ENCODE measurements at places on chromosomes 4 and X.
A peak's percentile ranks its signal among the peaks of the same experiment; 100 is the strongest.

- no peak for DNase-seq
Measured at GRCh38 chr4:182267048-182267447, 23.8 kb downstream of the TENM3 start.

DNA sequence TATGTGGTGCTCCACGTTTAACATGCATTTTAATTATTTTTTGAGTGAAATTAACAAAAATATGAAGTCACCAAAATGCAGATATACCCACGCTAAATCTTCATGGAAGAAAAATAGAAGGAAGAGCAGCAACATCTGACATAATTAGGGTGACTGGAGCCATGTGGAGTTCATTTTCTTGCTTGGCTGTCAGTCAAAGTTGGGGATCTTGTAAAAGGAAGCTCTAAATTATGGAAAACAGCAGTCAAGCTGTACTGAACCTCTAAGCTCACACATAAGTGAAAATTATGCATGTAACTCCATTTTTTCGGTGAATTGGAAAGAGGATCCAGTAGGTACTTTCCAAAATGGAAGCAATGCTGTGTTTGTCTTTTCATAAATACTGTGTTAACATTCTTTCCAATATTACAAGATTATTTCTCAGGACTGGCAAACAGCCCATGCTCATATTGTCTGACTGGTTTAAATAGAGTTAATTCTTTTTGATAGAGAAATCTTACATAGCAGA lies 9.7 kb upstream of the PDGFC start:
- no peak for DNase-seq

DNA sequence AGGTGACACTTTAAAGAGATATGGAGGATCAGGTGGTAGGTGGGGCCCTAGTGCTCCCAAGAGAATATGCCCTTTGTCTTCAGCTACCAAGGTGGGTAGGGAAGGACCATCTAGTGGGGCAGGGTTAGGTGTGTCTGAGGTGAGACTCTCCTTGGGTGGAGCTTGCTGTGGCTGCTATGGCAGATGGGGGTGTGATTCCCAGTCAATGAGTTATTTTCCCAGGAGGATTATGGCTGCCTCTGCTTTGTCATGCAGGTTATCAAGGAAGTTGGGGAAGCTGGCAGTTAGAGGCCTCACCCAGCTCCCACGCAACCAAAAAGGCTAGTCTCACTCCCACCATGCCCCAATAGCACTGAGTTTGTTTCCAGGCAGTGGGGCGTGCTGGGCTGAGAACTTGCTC lies 18.0 kb upstream of the SPIN2A start:
- no peak for DNase-seq

- DNase-seq = no peak
Measured at GRCh38 chrX:73765776-73766430, 202.9 kb downstream of the CHIC1 start.

DNA sequence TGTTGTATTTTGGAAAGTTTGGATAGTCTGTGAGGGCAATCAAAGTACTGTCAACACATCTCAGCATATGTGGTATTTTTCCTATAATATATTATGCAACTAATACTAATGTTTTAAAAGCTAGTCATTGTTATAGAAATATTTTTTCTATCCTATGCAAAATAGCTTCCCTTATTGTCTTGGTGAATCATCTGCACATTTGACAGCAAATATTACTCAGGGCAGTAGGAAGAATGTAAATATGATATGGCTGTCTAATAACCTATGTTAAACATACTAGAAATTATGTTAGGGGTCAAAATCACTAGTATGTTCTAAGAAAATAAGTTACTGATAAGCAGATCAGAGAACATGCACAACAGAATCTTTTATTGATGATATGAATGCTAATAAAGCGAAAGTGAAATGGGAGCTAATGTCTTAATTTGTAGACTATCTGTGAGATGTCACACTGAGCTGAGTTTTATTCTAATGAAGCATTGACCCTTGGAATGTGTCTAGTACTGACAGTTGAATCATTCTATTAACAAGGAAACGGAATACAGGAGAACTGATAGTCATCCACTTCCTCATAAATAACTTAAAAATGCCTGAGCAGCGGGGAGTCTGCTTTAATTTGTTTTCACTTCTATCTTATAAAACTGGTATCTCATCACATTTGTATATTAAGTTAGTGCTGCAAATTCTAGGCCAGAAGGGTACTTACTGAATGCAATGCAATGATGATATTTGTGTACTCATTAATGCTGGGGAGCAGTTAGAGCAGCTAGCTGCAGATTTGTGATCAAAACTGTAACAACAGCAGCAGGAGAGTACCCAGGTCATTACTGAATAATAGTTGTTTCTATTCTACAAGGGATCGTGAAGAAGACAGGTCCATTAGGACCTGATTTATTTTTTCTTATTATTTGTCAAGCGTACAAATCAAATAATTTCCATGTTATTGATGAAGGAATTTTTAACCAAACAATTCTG lies 440.3 kb upstream of the AADAT start:
- DNase-seq = no peak

GRCh38 chrX:123581586-123581985 lies 151.3 kb downstream of the THOC2 start:
- DNase-seq = no peak

DNA sequence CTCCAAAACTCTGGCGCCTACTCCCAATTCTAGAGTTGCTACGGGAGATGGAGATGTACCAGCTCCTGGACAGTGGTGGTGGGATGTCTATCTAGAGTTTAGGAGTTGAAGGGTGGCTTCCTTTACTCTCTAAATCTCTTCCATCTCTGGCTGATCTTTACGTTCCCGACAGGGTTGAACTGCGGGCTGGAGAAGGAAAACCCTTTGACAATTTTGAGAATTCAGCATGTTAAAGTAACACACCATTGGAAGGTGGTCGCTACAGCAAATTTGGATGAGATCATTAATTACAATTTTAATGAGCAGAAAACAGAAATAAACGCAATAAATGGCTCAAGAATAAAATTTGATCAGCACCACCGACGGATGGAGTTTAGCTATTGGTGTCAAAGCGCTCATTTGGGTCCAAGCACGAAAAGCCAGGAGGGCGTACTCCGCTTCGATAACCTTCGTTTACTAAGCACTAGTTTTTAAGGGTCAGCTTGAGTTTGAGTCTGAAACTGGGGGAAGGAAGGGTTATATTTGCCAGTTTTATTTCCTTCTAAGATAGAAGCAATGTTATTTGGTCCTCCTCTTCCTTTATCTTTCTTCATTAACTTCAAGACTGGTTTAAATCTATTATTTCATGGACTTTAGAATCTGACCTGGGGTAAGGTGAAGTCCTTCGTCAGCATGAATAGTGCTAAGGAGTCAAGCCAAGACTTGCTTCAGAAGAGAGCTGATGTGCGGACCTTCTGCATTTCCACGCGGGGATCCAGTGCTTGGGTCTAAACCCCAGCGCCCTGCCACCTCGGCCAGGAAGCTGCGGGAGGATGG lies 1.5 kb upstream of the NKX6-1 start:
- DNase-seq = no peak

- DNase-seq = no peak
Measured at GRCh38 chr4:38671592-38671940, 7.6 kb downstream of the KLF3 start.

GRCh38 chrX:118271775-118272174 lies 74.1 kb upstream of the WDR44 start:
- no peak for DNase-seq

GRCh38 chr4:6474053-6474568 lies 1.7 kb upstream of the PPP2R2C start:
- DNase-seq = peak; percentile 67

GRCh38 chrX:44428989-44429627 lies 85.6 kb upstream of the EFHC2 start:
- DNase-seq = no peak

DNA sequence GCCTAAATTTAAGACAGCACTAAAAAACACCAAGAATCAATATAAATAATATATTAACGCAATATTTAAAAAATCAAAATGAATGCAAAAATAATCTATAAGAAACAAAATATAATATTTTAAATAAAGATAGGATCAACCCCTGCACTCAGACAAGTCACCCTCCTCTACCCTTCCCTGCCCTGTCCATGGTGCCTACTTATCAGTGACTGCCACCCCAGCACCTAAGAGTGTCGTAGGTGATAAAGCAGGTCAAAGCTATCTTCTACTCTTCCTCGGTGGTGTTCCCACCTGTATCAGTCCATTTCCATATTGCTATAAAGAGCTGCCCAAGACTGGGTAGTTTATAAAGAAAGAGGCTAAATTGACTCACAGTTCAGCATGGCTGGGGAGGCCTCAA lies 251.9 kb downstream of the STIM2 start:
- DNase-seq = no peak

- no peak for DNase-seq
Measured at GRCh38 chr4:181138116-181138515, 1105.1 kb upstream of the TENM3 start.

DNA sequence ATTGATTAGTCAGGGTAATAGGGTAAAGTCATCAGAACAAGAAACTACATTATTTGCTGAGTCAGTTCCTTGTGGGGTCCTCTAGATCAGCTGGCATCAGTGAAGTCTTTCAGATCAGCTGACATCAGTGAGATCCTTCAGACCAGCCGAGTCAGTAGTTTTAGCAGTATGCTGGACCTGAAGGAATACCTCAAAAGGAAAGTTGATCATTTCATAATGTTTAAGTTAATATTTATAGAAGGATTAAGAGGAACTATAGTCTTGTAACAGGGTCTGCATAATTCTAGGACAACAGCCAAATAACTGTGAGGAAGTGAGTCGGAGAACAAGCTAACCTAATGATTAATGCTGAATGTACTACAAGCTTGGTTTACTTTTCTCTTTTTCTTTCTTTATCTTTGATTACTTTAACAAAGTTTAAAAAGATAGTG lies 958 bp upstream of the UGT2B7 start:
- no peak for DNase-seq

DNA sequence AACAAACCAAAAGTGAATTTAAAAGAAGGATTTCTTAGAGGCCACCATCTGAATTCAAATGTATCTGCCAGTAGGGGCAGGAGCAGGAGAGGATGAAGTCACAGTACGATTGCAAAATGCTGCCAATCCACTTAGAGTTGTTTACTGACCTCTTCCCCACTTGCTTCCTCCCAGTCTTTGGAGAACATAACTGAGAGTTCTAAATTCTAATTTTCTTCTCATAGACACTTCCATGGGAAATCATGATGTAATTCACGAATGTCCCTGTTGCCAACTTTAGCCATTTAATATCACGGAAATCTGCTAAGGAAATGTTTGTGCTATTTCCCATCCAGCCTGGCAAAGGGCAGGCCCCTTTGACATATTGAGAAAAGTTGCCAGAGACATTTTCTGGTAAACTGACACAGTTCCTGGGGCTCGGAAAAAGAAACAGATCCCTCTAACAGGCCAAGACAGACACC lies 33.6 kb upstream of the NOCT start:
- DNase-seq = no peak

DNA sequence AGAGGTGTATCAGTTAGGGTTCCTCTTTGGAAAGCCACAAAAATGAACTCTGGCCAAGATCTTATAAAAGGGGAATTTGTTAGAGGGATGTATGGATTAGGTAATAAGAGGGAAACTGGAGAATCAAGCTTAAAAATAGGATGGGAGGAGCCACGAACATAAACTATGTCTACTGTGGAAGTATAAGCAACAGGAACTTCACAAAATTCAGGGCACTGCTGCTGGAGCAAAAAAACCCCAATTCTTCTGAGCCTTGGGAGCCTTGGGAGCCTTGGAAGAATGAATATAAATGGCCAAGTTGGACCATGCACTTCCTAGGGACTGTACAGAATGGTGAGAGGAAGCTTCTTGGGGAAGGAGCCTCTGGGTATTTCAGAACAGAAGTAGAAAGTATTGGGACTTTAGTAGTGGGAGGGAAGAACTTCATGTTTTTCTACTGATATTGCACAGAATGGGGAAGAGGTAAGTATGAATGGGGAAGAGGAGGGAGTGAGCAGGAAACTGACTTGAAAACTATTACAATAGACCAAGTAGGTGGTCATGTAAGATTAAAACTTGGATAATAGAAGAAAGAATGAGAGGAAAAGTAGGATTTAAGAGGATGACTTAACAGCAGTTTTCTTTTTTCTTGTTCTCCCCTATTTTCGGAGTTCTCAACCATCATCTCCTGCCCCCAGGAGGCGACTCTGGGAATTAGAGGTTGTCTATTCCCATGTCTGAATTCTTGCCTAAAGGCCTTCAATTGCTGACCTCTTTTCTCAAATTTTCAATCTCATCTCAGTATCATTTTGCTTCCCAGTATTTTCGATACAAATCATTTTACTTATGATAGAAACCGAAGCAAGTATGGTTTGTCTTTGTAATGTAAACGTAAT lies 44.4 kb upstream of the TAPT1 start:
- no peak for DNase-seq

DNA sequence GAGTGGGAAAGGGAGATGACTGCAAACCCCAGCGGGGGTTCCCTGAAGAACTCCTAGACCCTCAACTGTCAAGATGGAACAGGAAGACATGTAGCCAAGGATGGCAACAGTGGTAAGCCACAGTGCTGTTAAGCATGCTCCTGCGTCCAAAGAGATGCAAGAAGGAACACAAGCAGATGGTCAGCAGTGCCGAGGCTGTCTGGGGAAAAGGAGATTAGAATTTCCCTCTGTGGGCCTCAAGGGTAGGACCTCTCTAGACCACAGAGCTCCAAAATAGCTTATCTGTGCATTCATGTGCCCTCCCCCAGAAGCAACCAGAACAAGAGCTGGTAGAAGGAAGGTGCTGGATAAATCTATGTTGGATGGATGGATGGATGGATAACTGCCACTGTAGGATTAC lies 82.0 kb upstream of the CPEB2 start:
- no peak for DNase-seq

- DNase-seq = no peak
Measured at GRCh38 chrX:132085786-132086185, 42.0 kb downstream of the FRMD7 start.

DNA sequence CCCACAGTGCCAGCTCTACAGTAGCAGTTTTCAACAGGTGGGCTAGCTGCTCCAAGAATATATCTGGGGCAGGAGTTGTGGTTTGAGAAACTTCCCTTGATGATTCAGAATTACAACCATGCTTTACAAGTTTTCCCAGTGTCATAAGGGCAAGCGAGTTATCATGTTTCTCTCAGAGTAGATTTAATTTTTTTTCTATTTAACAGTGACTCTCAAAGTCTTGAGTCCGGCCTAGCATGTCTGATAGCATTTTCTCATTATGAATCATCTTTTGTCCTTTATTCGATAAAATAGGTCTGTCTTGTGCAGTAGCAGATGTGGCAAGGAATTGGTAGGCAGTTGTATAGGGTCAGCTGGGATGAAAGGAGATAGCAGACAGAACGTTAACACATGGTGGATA lies 62.2 kb upstream of the SPANXD start:
- DNase-seq = no peak

GRCh38 chrX:50470103-50471031 lies at the start of gene DGKK:
Gene DGKK (minus strand): TSS chrX:50470825. CDS start chrX:50470678, 147 bp downstream.
- no peak for DNase-seq

DNA sequence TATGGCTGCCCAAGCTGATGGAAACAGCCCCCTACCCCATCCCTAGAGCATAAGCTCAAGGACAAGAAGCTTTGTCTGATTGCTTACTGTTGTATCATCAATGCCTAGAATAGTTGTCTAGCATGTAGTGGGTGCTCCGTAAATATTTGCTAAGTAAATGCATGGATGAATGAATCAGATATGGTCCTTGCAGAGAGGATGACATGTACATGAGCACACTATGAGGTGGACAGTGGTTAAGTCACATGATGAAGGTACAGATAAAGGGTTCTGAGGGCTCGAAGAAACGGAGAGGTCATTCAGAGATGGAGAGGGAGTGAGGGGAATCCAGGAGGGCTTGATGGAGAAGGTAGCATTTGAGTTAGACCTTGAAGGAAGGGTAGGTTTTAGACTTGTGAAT lies 214.2 kb downstream of the RBMX2 start:
- DNase-seq = no peak
